HT-29 (cell line): ENCODE measurements at places on chromosomes 7 and 10. TPM values are rescaled to one million over a fixed set of nuclear protein-coding genes. Genes with fewer than 3 reads are reported as not detected.
A peak's percentile ranks its signal among the peaks of the same experiment; 100 is the strongest.

DNA sequence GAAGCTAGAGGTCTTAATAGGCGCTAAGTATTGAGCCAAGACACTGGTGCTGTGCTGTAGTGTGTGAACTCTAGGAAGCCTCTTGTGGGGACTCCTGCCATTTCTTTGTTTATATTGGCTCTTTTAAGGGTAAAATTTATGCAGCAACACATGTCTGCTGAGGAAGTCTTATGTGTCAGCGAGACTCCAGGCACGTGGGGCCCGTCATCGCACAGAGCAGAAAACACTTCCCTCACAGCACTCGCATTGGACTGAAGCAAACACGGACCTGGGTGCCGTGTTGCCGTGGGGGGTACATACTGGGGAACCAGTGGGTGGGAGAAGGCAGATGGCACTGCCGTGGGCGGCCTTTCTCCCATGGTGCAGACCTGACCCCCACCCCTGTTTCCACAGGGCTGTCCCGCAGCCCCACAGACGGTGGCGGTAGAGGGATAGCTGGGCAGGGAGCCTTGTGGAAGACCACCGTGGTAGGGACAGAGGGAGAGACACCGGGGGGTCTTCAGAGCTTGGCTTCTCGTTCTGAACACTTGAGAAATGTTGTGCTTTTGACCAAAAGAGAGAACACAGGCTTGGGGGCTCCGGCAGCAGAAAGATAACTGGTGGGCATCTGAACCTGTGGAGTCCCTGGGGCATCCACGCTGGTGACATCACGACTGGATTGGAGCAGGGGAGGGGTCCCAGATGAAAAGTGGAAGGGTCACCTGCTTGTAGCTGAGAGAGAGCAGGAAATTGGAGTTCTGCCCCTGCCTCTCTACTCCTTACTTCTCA, 284.7 kb upstream of the SHH start:
- DNase-seq = no peak

- no peak for DNase-seq
Measured at GRCh38 chr10:110368002-110368401, 63.3 kb upstream of the SMNDC1 start.

DNA sequence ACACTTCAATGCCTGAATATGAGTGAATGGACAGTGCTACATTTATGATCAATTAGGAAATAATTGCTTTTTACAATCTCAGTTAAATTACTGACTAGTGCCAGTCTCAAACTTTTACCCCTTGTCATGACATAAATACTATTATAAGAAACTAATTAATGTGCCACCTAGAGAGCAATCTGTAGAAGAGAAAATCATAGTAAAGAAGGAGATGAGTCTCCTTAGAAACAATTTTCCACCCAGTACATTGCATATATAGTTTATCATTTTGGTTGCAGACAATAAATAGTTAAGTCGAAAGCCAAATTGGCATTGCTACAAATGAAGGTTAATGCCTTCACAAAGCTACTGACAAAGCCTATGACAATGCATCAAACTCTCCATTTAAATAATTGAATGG, 68.6 kb downstream of the SLC13A1 start:
- DNase-seq = no peak

DNA sequence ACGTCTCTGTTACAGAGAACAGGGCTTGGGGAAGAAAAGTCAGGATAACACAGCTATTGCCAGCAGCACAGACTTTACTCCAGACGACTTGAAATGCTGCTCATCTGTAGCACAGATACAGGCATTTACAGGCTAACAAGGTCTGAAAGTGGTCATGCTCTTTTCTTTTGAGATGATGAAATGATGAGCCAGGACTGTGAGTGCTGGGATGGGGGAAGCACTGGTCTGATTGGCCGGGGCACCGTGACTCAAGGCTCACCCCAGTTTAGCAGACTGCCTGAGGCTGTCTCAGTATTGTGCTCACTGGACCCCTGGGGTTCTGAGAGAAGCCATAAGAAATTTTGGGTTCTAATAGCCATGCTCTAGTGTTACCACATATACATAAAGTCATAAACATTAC, 12.4 kb downstream of the SMKR1 start:
- DNase-seq = no peak

DNA sequence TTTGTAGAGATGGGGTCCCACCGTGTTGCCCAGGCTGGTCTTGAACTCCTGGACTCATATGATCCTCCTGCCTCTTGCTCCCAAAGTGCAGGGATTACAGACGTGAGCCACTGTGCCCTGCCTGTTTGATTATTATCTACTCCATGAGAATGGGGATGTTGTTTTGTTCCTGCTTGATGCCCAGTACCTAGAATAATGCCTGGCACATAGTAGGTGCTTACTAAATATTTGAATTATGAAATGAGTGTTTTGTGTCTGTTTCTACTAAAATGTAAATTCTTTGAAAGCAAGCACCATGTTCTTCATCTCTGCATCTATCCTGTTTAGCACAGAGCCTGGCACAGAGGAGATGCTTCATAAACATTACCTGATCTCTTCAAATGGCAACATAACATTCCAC, 40.9 kb downstream of the ZNF783 start:
- no peak for DNase-seq

- DNase-seq = peak; percentile 78
Measured at GRCh38 chr10:112959207-112959838, 9.3 kb downstream of the TCF7L2 start.

GRCh38 chr7:25722856-25723255, 429.1 kb upstream of the NFE2L3 start:
- no peak for DNase-seq

GRCh38 chr10:20094226-20094976, 278.2 kb downstream of the PLXDC2 start:
- no peak for DNase-seq

DNA sequence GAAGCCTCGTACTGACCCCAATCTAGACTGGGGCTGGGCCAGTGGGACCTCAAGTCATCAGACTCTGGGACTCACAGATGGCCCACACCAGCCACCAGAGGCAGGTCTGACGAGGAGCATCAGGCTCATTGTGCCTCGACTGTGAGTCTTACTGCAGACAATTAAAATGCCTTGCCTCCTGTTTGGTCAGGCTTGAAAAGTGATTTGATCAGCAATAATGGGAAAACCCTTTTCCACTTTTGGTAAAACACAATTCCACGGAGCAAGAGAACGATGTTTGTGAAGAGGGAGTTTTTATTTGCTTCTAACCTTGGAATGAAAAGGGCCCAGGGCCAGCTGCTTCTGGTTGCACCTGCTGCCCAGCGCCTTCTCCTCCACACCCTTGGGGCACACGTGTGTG, 43.9 kb downstream of the C10orf143 start:
- no peak for DNase-seq

GRCh38 chr10:79158402-79159097, 89.8 kb downstream of the ZMIZ1 start:
- DNase-seq = no peak

GRCh38 chr7:77501192-77501515, 35.9 kb upstream of the PTPN12 start:
- DNase-seq = no peak

DNA sequence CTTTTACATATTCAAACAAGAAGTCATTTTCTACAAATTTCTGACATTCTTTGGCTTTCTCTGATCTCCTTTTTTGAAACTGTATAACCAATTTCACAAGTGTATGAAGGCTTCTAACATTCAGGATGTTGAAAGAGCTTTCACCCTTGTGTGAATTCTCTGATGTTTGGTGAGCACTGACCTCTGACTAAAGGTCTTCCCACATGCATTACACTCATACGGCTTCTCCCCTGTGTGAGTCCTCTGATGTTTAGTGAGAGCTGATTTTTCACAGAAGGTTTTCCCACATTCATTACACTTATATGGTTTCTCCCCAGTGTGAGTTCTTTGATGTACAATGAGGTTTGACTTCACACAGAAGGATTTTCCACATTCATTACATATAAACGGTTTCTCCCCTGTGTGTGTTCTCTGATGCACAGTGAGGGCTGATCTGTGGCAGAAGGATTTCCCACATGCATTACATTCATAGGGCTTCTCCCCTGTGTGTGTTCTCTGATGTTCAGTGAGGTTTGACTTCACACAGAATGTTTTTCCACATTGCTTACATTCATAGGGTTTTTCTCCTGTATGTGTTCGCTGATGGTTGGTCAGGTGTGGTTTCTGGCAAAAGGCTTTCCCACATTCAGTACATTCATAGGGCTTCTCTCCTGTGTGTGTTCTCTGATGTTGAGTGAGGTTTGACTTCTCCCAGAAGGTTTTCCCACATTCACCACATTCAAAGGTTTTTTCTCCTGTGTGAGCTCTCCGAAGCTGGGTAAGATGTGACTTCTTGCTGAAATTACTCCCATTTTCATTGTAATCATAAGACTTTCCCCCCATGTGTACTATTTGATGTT, 25.7 kb downstream of the ZNF248 start:
- no peak for DNase-seq

- no peak for DNase-seq
Measured at GRCh38 chr7:75866114-75866488, 12.7 kb upstream of the RHBDD2 start.

DNA sequence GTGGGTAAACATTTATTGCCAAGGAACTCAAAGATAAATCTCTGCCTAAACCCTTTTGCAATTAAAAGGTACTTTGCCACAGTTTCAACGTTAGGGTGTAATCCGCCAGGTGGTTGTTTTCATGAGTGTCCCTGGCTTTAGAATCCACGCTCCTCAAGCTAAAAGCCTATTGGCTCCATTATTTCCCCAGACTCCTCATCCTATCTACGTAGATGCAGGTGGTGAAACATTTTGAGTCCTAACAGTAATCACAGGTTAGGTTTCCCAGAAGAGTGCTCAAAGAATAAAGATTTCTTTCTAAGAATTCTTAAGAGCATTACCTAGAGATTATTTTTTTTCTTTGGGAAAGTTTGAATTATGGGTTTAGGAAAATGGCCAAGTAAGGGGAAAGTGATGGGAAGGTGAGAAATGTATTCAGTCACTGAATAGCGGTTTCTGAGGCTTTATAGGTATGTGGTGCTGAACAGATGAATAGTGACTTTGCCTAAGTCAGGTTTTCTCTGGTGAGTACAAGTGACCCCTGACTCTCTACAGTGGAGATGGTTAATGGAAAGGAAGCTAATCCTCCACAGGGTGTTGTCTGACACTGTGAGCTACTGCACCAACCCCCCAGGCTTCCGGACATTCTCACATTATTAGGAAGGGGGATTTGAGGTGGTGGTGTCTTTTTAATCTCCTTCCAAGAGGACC, 60.2 kb downstream of the NRP1 start:
- DNase-seq = no peak

GRCh38 chr10:82505009-82505408, 630.0 kb downstream of the NRG3 start:
- DNase-seq = no peak

GRCh38 chr7:16571941-16572340, 45.3 kb downstream of the LRRC72 start:
- DNase-seq = no peak

GRCh38 chr7:151249034-151249731, 689 bp upstream of the SMARCD3 start:
- no peak for DNase-seq

GRCh38 chr7:155959894-155960293, 147.6 kb upstream of the SHH start:
- peak; percentile 89 for DNase-seq

DNA sequence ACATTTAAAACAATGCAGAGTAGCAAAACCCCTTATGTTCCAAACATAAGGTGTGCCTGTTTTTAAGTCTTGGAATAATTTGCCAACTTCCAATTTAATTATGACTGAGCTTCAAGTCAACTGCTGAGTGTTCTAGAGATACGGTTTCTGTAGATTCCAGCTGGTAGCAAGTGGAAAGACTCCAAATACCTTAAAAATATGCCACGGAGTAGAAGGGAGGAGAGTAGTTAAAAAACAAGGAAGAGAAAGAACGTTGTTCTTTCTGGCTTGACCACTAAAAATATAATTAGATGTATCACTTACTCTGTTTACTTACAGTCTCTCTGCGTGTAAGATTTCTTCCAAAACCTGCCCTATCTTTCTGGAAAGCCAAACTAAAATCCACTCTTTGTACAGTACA, 24.5 kb upstream of the ABLIM1 start:
- no peak for DNase-seq

GRCh38 chr7:18320971-18321567, 174.5 kb upstream of the HDAC9 start:
- DNase-seq = peak; percentile 73

DNA sequence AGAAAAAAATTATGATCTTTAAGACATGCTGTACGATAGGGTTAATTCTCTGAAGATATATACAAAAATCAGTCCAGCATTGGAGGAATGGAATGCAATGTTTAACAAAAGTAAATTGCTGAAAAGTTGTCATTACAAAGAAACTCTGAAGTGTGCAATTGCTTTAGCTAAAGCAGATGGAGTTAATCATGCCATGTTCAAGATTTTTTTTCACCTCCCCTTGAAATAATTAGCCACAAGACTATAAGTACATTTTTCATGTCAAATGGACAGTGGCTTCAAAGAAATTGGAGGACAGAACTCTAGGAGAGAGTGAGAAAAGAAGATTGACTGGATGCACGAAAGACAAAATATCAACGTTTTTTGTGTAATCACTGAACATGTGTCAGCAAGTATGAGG, 63.1 kb upstream of the MEOX2 start:
- DNase-seq = no peak

DNA sequence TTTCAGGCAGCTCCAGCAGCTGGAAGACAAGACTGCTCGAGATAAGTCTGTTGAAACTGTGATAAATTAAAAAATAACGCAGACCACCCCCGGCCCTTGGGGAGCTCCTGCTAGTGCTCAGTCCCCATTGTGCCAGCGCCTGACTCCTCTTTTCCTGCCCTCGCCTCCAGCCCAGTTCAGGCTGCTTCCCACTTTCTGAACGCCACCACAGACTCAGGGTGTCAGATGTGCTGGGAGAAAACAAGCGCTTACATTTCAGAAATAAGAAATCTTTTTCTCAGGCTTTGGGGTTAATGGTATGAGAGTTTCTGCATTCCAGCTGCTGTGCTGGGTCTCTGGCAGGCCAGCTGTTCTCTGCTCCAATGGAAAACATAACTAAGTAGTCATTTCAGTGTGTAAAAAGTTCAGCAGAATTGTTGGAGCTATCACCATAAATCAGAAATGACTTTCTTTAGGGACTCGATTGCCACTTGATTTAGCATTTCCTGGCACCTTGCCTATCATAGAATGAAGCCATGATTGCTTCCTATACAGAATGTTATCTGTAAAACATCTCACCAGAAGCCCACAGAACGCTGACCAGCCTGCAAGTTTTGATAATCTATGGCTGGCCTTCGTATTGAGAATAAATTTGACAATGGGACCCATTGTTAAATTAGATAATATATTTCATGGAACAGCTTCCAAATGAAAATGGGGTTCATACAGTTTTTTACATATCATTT, 257.0 kb upstream of the ZNF32 start:
- no peak for DNase-seq

DNA sequence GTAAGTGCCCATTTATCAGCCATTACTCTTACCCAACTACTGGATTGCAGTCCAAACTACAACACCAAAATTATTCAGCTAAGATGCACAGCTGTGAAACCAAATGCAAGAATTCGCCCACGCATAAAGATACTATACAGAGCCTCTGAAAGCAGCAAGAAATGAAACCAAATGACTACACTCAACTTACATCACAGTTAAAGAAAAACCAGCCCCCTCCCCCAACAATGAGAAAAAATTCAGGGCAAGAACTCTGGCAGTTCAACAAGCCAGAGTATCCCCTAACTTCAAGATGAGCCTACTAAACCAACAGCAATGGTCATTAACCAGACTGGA, 209.1 kb upstream of the VWC2 start:
- DNase-seq = no peak

Gene ADRA2A
- total RNA-seq = 16.3 and 20.5 TPM in 2 replicates

Gene FLNC
- total RNA-seq = 0.03 and 0.05 TPM in 2 replicates

Gene NKX2-3
- not detected in 2 replicates for total RNA-seq

Gene TMEM196
- not detected in 2 replicates for total RNA-seq

Gene ACSM6
- not detected in 2 replicates for total RNA-seq

Gene EBF3
- total RNA-seq = not detected in 2 replicates

Gene LMTK2
- 23.1 and 26.8 TPM in 2 replicates for total RNA-seq

Gene PNLIPRP2
- not detected in 2 replicates for total RNA-seq
